ENCODE measurements at places on chromosomes 5 and 9.

- DNase-seq: no peak
Observed at GRCh38 chr5:79191457-79191856, 44.5 kb upstream of the JMY start.

DNA sequence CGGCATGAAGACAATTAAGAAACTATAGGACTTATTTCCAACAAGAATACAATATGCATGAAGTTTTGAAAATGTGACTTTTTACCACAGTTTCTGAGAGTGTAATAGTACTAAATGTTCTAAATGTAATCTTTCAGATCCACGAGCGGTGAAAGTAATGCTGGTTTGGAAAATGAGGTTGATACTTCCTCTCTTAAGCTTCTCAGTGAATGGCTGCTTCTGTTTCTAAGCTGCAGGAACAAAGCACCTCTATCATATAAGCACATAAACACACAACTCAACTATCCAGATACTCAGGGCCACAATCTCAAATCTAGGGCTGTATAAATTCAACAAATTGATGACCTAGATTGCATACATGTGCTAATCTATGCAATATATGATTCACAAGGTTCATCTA, 78.3 kb downstream of the LIFR start:
- DNase-seq: no peak

DNA sequence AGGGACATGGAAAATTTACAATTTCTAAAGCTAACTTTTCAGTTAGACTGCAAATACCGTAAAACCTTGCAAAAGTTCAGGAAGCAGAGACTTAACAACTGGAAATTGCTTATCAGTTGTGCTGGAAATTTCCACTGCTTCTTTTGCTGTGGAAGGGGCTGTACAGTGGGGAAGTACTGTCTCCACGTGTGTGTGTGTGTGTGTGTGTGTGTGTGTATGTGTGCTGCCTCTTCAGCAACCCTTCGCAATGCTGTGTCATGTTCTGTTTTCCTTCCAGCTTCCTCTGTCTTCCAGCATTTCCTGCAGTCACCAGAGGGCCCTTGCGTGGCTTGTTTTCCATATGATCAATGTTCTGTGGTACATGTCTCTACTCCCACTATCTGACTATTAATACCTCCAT, 87.5 kb upstream of the RANBP3L start:
- no peak for DNase-seq

GRCh38 chr5:5497152-5497788, 74.8 kb downstream of the ICE1 start:
- peak; percentile 39 for DNase-seq

DNA sequence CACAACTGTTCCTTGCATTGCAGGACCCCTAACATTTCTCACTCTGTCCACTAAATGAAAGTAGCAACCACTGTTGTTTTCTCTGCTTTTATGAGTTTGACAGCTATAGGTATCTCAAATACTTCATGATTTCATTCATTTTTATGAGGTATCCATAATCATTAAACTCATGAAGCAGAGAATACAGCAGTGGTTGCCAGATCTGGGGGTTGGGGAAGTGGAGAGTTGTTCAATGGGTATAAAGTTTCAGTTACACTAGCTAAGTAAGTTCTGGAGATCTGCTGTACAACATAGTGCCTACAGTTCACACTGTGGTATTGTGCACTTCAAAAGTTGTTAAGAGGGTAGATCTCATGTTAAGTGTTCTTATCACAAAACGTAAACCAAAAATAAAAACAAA, 23.4 kb upstream of the CAMK4 start:
- DNase-seq: no peak

GRCh38 chr5:125424402-125425141, 678.1 kb upstream of the ZNF608 start:
- no peak for DNase-seq

DNA sequence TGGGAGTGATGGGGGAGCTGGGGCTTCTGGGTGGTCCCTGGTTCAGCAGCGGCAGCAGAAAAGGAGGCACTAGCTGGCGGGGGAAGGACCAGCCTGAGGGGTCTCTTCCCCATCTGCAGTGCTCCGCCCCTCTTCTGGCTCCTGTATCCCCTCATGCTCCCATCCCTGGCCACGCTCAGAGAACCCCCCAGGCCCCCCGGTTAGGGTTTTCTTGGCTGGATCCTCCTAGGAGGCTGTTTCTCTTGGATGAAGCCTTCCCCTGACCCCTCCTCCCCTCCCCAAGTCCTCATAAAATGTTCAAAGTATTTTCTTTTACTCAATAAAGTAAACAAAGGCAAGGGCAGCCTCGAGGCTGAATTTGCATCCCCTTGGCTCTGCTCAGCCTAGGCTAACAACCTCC, 60.8 kb downstream of the FGF18 start:
- DNase-seq: no peak

DNA sequence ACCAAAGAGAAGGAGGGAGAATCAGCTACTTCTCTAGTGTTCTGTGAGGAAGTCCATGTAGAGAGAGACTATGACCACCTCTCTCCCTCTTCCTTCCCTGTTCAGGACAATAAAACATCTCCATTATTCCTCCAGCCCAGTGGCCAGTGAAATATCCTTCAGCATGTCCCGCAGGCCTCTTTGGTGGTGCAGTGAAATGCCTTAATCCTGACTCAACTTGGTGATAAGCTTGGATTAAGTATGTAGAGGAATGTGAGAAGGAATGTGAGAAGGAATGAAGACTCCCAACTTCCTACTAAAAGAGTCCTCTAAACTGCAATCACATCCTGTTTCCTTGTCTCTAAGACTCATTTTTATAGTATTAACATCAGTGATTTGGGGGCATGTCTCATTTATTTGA, 167.3 kb downstream of the TRPM3 start:
- DNase-seq: no peak

- DNase-seq: no peak
Observed at GRCh38 chr5:93017849-93018248, 563.2 kb downstream of the NR2F1-AS1 start.

DNA sequence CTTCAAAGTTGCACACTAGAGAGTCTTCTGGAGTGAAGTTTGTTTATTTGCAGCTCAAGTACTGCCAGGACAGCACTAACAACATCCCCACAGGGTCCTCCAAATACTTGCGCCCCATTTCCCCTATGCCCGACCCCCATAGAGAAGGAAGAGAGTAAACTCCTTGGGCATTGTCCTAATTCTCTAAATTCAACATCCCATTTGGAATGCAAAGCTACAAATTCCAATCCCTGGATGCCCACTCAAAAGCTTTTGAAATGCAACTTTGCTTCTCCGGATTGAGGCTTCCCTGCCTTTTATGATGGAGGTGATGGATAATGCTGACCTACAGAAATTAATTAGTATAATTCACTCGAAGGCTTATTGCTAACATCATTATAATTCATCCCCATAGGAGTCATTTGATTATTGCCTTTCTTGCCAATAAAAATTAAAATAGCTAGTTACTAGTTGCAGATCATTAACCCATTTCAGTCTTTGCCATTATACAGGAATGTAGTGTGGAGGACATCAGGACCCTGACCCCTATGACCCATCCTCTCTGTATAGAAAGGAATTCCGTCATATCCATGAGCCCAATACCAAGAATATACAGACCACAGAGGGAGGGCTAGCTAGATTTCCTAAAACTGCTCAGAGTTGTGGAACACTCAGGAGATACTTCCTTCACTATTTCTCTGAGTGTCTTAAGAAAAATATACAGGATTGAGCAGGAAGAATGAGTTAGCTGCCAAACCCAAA, 277.6 kb downstream of the ZNF608 start:
- no peak for DNase-seq

DNA sequence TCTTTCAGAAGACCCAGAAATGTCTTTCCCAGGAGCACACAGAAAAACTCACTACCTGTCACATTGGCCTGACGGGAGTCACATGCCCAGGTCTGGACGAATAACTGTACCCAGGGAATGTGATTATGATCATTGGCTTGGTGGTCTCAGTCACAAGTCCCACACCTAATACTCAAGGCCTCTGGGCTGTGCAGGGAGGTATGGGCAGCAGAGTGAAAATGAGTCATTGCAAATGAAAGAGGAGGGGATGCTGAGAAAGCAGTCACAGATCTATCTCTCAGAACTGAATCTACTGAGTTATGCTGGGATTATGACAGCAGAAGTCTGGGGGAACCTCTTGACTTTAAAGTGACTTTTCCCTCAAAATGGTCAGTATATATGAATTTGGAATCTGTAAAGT, 36.9 kb downstream of the SGCD start:
- DNase-seq: no peak

GRCh38 chr5:150853561-150853960, 7.2 kb downstream of the IRGM start:
- no peak for DNase-seq

DNA sequence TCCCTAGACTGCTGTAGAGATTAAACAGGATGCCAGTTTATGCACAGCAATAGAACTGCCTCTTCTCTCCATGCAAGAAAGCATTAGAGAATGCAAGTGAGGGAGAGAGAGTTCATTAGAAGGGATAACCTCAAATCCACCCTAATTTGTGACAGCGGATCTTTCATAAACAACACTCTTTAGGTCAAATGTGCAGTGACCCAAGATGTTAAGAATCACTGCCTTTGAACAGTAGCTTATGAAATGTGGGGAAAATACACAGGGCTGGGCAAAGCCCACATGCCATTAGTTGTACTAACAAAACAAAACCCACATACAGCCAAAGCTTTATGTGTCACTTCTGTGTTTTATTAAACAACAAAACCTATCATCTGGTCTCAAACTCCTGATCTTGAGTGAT, 36.2 kb upstream of the POU4F3 start:
- DNase-seq: no peak

- no peak for DNase-seq
Observed at GRCh38 chr9:112247090-112247489, 72.0 kb upstream of the SUSD1 start.

DNA sequence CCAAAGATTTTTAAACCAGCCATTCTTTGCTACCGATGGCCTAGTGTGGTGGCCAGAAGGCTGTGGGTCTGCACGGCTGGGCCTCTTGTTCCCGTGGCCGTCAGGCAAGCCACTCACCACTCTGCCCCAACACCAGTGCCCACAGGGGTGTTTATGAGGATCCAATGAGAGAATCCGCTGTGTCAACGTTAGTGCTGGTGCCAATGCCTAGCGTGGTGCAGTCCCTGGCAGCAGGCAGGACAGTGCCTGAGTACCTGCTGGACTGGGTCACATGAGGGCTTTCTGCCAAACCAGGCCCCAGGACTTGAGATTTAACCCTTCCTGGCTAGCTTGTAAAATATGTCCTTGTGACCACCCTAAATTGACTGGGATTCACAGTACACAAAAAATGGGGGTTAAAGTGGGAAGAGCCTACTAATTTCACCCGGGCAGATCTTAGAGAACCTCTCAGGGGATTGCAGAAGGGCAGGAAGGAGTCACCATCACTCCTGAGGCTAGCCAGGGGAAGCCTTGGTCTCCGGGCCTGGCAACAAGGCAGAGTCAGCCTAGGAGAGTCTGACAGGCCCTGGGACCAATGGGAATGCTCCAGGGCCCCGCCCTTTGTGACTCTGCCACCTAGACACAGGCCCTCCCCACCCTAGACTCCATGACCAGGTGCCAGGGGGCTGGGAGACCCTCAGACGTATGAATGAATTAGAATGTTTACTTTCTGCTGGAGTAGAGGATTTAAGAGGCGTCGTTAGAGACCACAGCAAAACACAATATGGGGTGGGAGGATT, 63.2 kb upstream of the FSTL4 start:
- DNase-seq: no peak

- DNase-seq: no peak
Observed at GRCh38 chr5:150376799-150377771, 19.6 kb downstream of the TCOF1 start.

DNA sequence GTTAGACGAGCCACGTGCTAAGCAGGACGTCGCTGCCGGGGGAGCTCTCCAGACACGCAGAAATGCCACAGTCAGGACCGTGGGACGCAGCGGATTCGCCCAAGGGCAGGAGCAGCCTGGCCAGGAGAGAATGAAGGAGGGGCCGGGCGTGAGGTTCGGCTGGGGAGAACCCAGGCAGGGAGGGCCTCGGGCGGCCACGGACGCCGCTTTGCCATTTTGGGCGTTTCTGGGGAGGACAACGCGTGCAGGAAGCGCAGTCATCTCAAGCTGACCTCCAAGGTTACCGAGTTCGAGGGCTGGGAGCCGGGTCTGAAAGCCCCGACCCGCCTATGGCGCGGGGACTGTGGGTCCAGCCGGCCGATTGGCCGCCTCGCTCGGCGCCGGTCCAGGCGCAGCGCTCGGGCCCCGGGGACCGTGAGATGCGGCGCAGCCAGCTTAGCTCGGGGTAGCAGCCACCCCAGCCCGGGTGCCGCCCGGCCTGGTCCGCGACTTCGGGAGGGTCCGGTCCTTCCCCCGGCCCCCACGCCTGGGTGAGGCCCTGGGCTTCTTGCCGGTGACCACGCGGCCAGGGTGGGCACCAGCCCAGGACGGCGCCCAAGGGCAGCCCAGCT, 760 bp upstream of the MAN1B1 start:
- DNase-seq: peak; percentile 27

GRCh38 chr5:13649656-13650055, 294.8 kb downstream of the DNAH5 start:
- DNase-seq: no peak

GRCh38 chr5:57501414-57502201, 19.0 kb upstream of the ACTBL2 start:
- no peak for DNase-seq

GRCh38 chr5:53161876-53162275, 52.3 kb upstream of the MOCS2 start:
- DNase-seq: no peak

GRCh38 chr5:147805030-147805454, 22.5 kb upstream of the JAKMIP2 start:
- DNase-seq: no peak

GRCh38 chr5:54601411-54602230, 84.1 kb downstream of the SNX18 start:
- no peak for DNase-seq

DNA sequence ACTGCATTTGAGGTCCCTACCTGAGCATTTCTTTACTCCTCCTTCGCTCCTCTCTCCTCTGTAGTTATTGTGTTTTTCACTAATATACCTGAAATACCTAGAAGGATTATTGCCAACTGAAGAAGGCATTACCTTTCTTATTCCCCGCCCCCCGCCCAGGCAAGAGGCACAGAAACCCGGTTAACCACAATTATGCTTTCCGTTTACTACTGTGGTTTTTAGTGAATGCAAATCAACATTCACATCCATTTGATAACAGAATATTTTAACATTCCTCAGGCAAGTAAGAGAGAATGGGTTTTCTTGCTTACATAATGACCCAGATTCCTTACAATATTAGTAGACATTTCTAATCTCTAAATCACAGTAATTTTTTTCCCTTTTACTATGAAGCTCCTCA, 136.9 kb downstream of the PCSK5 start:
- DNase-seq: peak; percentile 64

GRCh38 chr9:18596920-18597319, 123.0 kb downstream of the ADAMTSL1 start:
- no peak for DNase-seq

DNA sequence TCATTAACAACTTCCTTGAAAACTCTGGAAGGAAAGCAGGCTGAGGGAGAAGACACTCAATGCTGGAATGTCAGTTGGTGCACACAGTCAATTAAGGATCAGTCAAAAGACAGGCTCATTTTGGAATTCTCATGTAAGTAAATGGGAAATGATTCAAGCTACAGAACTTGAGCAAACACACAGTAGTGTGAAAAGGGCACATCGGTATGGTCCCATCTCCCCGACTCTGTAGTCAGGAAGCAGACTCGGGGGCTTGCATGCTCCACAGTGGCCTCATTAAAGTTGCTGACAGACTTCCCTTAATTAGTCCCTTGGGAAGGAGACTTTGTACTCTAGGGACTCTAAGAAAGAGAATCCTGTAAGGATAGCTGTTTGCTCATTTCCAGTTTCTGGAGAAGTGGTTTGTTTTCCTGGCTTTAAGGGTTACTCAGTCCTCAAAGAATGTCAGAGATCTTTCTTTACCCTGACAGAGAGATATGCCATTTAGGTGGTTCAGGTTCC, 339.2 kb downstream of the ADAMTS6 start:
- no peak for DNase-seq

Measured in CD4-positive, alpha-beta T cell treated with Interleukin-17A for 4 hours (primary cell).